ENCODE measurements at places on chromosomes 2 and 18.

GRCh38 chr2:227451655-227451992, 20.3 kb upstream of the AGFG1 start:
- no peak for DNase-seq

GRCh38 chr2:224573724-224574123, 11.4 kb downstream of the CUL3 start:
- DNase-seq, result no peak

- no peak for DNase-seq
Observed at GRCh38 chr2:240458900-240459391, 23.5 kb downstream of the GPC1 start.

GRCh38 chr2:122596598-122596997, 841.1 kb downstream of the TSN start:
- no peak for DNase-seq

DNA sequence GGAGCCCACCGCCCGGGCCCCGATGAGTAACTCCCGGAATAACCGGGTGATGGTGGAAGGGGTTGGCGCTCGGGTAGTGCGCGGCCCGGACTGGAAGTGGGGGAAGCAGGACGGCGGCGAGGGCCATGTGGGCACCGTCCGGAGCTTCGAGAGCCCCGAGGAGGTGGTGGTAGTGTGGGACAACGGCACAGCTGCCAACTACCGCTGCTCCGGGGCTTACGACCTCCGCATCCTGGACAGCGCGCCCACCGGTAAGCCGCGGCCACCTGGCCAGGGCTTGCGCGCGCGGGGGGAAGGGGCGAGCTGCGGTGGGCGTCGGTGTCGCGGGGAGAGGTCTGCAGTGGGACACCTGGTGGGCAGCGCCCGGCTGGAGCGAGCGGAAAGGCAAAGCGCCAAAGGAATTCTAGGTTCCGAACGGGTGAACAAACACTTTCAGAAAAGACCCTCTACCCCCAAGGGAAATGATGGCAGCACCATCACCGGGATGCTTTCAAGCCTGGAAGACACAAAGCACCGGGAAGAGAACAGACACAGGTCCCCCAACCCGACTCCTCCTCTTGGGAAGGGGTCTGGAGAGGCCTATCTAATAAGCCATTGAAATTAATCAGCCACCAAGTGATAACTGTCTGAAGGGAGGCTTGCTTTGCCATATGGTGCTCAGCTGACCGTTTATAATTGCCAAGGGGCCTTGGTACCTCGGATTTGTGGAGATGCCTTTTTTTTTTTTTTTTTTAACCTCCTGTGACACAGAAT, 1.1 kb downstream of the MIB1 start:
- DNase-seq, result peak; percentile 53

- DNase-seq, result no peak
Observed at GRCh38 chr2:168604252-168604651, 148.2 kb downstream of the CERS6 start.

- no peak for DNase-seq
Observed at GRCh38 chr2:26646986-26647672, 6.0 kb upstream of the CIB4 start.

DNA sequence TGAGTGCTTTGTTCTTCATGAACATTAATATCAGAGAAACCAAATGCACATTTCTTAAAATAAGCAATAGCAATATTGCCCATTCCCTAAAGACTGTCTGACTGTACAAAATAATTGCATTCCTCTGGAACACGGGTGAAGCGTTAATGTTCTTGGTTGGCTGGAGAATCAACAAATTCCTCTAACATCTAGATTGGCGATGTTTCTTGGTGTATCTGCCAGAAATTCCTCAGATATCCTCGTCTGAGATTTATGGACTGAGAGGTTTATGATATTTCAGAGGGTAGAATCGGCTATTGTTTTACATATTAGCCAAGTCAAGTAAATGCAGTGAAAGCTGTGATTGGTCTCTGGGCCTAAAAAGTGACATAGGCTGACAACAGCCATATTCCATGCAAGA, 27.1 kb upstream of the SPTBN1 start:
- no peak for DNase-seq

DNA sequence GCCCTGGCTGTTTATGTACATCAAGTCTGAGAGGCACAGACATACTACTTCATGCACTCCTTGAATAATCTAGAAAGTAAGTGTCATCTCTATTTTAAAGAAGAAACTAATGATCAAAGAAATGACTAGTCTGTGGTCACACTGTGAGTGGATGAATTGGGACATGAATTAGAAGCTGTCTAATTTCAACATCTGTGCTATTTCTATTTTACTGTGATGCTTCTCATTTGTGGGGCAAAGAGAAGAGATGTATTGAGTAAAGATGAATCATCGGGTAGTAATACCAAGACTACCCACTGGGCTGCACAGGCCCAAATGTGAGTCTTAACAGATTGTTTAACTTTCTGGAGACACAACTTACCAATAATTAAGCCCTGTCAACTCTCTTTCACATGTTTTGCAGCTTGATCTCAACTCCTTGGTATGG, 42.4 kb upstream of the MTIF2 start:
- DNase-seq, result peak; percentile 59

DNA sequence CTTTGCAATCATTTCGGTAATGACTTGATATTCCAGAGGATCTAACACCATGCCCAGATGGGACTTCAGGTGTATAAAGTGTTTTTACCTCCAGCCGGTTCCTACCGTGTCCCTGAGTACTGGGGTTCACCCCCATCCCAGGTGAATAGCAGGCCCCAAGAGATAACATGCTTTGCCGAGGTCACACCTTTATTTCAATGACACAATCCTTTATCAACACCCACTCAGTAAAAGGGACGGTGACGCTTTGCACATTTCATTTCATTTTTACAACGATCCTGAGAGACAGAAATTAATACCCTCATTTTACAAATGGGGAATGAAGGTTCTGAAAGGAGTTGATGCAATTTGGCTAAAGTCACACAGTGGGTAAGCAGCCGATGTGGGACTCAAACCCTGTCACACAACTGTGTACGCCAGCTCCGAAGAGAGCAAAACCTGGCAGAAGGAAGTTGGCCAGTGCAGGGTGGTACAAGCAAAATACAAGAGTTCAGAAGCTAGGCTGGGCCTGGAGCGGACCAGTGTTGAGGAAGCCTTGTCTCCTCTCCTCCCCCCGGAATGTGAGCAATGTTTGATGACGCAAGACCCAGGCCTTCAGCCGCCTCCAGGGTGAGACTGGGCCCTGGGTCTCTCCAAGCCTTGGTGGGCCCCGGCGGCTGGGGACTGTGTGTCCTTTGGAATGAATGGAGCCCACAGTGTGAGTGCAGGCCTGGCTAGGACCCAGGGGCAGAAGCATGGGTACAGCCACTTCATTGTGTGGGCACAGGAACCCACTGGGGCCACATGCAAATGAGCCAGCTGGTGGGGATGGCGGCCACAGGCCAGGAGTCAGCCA, 139.6 kb upstream of the MYCN start:
- DNase-seq, result no peak

- no peak for DNase-seq
Observed at GRCh38 chr2:128064353-128064752, 26.6 kb upstream of the UGGT1 start.

GRCh38 chr18:9468998-9469397, 6.3 kb upstream of the RALBP1 start:
- DNase-seq, result no peak

GRCh38 chr2:107132070-107132469, 246.1 kb upstream of the ST6GAL2 start:
- no peak for DNase-seq

- no peak for DNase-seq
Observed at GRCh38 chr2:22902662-22903165, 482.3 kb upstream of the KLHL29 start.

- DNase-seq, result no peak
Observed at GRCh38 chr2:98781822-98782221, 50.9 kb upstream of the MGAT4A start.

GRCh38 chr18:9779630-9780029, 71.5 kb downstream of the RAB31 start:
- DNase-seq, result no peak

- no peak for DNase-seq
Observed at GRCh38 chr18:76212960-76213359, 282.1 kb downstream of the ZNF516 start.

DNA sequence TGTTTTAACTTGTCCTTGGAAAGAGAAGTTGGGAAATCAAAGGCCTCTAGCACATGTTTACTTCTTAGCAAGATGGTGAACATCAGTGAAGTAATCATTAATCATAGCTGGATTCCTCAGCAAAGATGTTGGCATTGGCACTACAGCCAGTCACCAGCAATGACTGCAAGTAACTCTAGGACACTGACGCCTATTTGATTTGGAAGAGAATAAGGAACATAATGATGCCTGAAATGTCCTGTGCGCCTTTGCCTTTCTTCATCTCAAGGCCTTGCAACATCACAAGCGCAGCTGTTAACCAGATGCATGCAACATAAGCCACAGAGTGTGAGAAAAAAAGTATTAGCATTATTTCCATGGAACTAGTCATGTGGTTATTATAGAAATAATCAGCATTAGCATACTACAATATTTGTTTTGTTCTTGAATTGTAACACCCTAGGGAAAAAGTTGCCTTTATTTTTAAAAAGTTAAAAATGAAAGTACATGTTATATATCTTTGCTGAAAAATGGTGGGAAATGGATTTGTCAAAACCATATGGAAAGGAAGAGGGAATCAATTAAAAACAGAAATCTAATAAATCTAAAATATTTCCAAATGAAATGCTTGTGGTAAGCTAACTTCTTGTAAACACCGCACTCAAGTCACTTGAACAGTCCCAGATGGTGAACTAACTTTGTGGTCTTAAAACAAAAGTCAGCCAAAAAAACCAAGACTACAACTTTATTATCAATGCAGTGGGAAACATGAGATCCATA, 55.6 kb downstream of the THADA start:
- DNase-seq, result peak; percentile 93

GRCh38 chr2:47094511-47095142, 60.5 kb downstream of the STPG4 start:
- DNase-seq, result no peak

- DNase-seq, result no peak
Observed at GRCh38 chr2:105417857-105418436, 19.1 kb upstream of the FHL2 start.
